Tibial nerve (tissue), 4 donors: ENCODE measurements at places on chromosomes 3 and 15. TPM values are rescaled to one million over a fixed set of nuclear protein-coding genes. Genes with fewer than 3 reads are reported as not detected.

DNA sequence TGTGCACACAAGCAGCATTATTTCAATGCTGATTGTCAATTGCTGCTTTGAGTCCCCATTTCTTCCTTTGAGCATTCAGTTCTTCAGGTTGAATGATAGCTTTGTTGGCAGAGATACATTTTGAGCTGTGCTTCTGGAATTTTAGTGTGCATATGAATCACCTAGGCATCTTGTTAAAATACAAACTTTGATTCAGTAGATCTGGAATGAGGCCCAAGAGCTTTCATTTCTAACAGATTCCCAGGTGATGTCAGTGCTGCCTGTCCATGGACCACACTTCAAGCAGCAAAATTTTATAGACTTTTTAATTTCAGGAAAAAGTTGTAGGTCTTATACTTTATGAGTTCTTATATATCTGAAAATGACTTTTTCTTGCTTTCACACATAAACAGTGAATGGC is 131.1 kb downstream of the ADAMTSL3 start:
- no peak for DNase-seq

DNA sequence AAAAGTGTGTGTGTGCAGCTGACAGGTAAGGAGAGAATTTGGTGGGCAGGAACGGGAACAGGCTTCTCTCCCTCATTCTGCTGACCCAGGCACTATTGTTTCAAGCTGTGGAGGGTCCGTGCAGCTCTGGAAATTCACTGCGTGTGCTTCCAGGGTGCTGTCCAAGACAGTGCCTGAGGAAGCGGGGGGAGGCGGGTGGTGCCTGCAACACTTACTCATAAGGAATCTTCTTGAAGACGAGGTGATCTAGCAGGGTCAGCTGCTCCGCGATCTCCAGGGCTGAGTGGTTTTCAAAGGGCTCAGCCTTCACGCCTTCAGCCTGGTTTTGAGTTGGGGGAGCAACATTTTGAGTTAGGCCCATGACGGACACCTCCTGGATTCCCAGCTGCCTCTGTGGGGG is 46.6 kb upstream of the CTSH start:
- no peak for DNase-seq

DNA sequence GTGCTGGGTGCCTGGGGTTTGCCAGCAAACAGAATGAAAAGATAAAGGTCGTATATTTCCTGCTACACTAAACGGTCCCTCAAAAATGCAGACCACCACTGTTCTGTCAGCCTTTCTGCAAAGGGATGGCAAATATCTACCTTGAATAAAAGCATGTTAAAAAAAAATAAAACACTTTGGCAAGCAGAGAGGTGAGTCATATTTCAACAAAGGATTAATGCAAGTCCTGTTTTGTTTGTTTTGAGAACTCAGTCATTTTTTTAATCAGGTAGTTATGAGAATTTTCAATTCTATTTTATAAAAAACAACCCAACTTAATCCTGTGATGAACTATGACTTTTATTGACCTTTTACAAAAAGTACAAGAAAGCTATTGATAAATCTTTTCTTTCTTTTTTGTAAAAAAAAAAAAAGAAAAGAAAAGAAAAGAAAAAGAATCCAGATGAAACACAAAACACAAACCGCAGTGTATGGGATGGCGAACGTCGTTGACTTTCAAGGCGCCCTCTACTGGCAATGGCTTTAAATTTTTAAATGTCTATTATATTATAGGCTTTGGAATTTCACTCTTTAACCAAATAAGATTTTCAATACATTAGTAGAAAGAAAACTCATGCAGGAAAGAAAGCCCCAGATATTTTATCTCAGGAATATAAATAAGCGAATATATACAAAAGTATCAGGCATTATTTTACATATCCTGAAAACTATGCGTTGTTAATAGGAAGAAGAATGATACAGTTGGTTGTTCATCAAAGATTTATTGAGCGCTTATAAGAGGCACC is 87.8 kb downstream of the NCEH1 start:
- no peak for DNase-seq

CHST14 gene
- total RNA-seq: 5.7 TPM

TSEN2 gene
- total RNA-seq: 37.8 TPM

ELL3 gene
- total RNA-seq: 13.2 TPM

DNA sequence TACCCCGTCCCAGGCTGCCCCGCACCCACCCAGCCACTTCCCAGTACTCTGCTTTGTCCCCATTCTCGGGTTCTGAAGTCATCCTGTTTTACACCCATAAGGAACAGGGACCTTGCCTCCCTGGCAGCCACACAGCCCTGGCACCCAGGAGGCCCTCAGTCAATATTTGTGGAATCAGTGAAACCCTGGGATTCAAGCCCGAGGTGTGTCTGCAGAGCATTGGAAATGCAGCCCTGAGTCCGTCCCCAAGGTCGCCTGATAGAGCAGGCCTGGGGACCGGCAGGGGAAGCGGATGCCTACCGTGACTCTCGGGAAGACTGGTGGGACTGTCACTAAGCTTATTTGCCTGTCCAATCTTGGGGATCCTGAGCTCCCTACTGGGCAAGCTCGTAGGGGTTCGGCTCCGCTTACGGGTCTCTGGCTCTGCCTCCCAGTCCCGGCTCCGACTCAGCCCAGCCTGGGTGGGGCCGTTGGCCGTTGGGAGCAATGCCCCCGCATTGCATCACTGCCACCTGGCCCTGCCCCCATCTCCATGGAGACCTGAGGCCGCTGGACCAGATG is 64.4 kb upstream of the TAMM41 start:
- no peak for DNase-seq

DNA sequence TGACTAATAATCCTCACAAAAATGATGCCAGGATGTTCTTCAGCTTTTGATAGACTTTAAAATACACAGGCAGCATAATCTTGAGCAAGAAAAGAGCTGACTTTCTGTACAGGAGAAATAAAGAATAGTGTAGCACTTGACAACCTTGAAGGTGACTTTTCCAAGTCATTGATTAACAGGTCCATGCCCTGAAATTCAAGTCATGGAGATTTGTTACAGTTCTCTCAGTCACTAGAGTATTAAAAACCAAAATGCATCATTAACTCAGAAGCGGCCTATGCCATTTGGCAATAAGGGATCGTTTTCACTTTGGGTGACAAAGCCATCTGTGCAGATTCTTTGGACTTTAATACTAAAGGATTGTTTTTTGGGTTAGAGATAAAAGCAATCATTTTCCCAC is 692.7 kb upstream of the SGO1 start:
- DNase-seq: no peak

GRK7 gene
- total RNA-seq: 0.30 TPM

BFSP2 gene
- total RNA-seq: not detected

- DNase-seq: no peak
Observed at GRCh38 chr15:52284164-52284563, 11.4 kb downstream of the MYO5C start.

CPNE4 gene
- total RNA-seq: 0.20 TPM
